ENCODE measurements at places on chromosomes 3 and 15. TPM values are rescaled to one million over a fixed set of nuclear protein-coding genes. Genes with fewer than 3 reads are reported as not detected.

Gene NOX5
- total RNA-seq = not detected

DNA sequence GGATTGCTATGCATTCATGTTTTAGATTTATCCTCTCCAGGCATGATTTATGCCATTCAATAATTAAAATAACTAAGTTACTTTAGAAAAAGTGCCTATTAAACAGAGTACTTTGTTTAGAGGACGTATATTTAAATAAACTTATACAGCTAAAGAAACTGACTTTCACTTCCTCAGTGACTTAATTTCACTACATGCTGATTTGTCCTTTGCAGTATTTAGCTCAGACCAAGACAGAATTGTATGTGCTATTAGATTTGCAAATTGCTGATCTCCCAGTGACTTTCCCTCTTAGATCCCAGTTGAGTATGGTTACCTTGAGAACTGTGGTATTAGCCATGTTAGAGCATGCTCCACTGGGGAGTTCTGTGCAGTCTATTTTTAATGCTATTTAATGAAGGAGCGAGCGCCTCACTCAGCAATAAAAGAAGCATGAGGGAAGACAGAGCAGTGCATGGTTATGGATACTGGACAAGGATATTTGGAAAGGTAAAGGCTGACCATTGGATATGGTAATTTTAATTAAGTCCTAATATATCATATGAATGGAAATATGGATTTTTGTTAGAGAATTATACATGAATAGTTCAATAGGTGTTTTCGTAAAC, 2.7 kb downstream of the ARPP21 start:
- no peak for DNase-seq

Gene BLOC1S6
- 42.8 TPM for total RNA-seq

- DNase-seq = no peak
Observed at GRCh38 chr15:55673287-55673686, 69.7 kb downstream of the PRTG start.

Gene SLC12A1
- total RNA-seq = not detected

Data from activated naive CD4-positive, alpha-beta T cell treated with anti-CD3 and anti-CD28 coated beads for 36 hours (primary cell).